Cerebellar nuclear complex (tissue), 1 donor: ENCODE measurements at places on chromosomes 1 and 21.

DNA sequence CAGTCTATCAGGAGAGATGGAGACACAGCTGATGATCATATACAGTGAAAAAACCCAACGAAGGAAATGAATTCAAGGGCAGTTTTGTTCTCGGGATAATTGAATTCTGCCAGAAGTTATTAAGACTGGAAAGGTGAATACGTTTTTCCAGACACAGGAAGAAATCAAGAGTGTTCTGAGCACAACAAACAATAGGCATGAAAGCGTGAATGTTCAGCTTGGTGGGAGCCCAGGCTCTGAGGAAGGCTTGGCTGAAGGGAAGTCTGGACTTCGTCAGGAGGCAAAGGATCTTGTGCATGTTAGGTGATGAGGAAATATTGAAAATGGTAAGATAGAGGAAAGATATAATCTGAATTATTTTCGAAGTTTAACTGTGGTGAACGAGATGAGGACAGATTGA, 50.4 kb downstream of the CYYR1 start:
- no peak for DNase-seq

- DNase-seq, result no peak
Observed at GRCh38 chr1:4626560-4627319, 27.7 kb upstream of the AJAP1 start.

- DNase-seq, result no peak
Observed at GRCh38 chr21:24583473-24583872, 1023.8 kb downstream of the MRPL39 start.

DNA sequence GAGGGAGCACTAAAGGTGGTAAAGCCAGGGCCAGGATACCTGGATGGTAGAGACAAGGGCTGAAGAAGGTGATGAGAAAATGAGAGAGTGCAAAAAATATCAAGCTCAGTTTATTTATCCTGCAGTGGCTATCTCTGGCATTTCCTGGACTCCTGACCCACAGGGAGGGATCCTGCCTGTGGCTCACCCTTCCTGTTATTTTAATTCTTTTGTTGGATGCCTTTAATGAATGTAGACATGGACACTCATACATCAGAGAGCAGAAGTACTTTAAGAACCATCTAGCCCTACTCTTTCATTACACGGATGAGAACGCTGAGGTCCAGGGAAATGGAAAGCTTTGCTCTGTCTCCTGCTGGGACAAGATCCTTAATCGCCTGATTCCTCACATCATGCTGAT, 20.6 kb downstream of the JUN start:
- no peak for DNase-seq

GRCh38 chr1:1678581-1679380, 13.8 kb downstream of the SLC35E2B start:
- DNase-seq, result no peak
